Stimulated activated CD4-positive, alpha-beta T cell treated with anti-CD3 and anti-CD28 coated beads, TNF-alpha, amount 100 ng/mL, for 24 hours (primary cell): ENCODE measurements at places on chromosomes 1 and 21.

GRCh38 chr21:36858320-36858957 is 108.0 kb downstream of the HLCS start:
- no peak for DNase-seq

DNA sequence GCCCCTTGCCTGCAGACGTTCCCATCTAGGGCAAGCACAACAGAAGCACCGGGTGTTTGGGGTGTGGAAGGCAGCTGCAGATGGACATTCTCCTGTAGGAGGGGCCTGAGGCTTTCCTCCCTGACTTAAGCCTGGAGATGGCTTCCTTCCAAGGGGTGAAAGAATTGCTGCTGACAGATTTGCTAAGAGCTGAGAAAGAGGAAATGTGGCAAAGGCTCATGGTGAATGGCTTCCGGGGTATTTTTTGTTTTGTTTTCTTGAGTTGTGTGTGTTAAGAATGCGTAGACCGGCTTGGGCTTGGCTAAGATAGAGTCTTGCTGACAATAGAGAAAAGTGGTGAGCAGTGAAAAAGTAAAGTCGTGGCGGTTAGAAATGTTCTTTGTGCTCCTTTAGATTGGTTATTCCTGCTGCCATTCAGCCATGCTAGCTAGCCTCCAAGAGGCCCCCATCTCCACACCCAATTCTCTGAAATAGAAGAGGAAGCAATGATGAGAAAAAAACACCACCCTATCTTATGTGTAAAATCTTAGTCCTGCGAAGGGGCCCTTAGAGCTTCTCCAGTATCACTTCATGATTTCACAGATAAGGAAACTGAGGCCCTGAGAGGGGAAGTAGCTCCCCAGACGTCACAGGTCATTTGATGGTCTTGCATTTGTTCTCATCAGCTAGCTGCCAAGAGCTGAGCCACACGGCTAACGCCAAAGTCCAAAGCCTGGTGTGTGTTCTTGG is 36.9 kb downstream of the EIF2D start:
- no peak for DNase-seq

DNA sequence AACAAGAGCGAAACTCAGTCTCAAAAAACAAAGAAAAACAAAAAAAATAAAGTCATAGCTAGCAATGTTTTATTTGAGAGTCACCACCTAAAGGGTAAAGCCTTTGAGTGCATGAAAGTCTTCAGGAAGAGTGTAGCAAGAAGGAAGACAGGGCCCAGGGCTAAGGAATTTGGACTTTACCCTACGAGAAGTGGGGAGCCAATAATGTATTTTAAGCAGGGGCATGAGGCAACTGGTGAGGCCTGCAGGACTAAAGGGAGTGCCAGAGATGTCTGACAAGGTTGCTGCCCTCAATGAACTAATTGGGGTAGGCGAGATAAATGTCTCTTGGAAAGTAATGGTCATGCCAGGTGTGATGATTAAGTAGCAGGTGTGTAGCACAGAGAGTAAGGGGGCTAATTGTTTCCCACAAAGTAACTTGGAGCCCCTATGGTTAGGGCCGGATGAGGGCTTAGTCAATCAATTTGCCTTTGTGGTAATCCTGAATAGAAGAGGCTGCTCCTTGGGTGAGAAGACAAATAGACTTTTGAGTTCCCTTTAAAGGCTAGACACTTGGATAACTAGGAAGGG is 31.6 kb upstream of the CACNA1E start:
- no peak for DNase-seq

DNA sequence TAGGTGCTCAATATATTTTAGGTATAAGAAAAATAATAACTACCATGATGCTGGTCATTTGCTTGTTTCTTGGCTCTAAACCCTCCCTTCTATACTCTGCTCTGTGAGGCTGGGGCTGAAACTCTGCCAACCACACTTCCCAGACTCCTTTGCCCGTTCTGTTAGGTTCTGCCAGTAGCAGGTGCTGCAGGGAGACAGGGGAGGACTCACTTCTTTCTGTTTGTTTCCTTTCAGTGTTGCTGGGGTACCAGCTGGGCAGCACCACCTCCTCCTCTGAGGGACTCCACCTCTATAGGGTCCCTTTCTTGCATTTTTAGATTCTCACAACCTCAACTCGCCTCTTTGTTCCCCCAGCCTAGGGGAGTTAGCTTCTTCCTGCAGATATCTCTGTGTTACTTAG is 17.0 kb upstream of the SH2D2A start:
- no peak for DNase-seq

DNA sequence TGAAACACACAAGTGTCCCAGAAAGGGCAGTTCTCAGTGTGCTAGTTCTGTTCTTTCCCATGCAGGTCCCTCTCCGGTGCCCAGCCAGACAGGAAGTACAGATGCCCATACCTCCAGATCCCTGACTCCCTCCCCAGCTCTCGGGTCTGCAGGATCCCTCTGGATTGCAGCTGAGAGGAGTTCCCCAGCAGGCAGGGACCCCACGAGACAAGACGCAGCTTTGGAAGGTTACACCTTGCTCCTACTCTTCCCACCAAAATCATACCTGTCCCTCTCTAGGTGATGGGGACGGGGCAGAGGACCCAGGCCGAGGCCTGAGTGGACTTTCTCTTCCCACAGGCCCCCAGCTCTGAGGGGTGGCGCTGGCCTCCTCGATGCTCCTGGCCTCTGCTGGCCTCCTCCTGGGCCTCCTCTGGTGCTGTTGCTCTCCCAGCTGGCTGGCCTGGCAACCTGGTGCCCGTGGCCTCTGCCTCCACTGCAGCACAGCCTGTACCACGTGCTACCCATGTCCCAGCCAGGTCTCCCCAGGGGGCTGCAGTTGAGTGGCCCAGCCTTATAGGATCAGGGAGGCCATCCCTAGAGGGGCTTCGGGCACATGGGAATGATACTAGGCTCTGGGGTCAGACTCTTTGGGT is 9.4 kb downstream of the LDLRAD2 start:
- no peak for DNase-seq

DNA sequence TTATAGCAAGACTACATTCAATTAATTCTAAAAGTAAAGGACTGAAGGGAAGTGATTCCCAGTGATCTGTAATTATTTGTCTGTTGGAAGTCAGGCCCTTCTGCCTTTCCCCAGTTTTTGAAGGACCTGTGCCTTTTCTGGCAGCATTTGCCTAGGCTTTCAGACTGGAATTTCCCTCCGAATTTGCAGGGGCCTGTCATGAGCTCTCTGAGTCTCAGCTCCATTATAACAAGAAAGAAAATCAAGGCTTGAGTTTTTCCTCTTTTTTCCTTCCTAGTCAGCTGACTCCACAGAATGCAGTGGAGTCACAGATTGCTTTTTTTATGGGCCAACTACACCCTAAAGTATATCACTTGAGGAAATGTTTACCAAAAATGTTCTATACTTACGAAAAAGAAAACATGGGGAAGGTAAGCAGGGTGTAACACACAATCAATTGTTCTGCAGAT is 1.1 kb downstream of the NR5A2 start:
- no peak for DNase-seq

DNA sequence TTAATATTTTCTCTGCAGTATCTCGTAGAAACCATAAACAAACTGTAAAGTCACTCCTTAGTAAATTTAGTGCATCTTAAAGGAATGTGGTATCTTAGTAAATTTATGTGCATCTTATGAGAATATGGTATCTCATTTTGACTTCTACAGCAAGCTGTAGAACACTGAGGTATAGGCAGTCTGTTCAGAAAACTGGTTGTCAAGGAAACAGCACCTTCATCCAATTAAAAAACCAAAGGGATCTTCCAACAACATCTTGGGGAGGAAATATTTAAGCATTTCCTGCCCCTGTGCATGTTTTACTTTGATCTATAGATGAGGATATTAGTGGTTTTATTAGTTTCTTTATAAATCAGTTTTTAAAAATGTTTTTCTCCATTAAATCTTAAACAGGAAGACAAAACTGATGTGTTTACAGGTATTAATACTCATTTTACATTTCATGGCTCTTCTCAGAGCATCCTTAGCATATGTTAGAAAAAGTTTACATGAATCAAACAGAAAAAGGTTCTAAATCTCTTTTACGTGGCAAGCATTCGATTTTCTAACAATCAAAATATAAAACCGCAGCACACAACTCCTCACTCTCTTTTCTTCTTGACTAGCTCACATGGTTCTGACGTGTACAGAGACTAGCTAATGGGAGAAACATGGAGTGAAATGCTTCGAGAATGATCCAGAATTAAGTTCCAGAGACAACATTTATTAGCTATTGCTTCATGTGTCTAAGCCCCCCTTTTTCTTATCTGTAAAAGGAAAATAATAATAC is 668.8 kb downstream of the PTPRC start:
- no peak for DNase-seq

- no peak for DNase-seq
Measured at GRCh38 chr1:183106166-183106565, 79.9 kb upstream of the LAMC2 start.

DNA sequence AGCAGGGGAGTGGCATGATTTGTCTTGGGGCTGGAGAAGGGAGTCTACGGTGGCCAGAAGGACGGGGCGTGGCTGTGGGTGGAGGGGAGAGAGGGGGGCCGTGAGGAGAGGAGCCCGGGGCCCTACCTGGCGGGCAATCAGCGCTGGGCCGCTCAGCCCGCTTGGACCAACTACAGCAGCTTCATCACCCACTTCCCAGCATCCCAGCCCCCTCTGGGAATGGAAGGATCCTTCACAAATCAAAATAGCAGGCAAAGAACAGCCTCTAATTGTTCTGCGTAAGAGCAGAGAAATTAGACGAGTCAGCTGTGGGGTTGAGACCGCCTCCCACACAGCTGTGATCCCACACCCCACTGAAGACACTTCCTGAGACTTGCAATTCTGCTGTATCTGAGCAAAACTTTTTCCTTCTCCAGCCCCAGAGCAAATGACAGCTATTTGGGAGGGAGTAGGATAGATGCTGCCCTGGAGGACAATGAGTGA is 43.5 kb downstream of the OPRD1 start:
- DNase-seq: no peak

DNA sequence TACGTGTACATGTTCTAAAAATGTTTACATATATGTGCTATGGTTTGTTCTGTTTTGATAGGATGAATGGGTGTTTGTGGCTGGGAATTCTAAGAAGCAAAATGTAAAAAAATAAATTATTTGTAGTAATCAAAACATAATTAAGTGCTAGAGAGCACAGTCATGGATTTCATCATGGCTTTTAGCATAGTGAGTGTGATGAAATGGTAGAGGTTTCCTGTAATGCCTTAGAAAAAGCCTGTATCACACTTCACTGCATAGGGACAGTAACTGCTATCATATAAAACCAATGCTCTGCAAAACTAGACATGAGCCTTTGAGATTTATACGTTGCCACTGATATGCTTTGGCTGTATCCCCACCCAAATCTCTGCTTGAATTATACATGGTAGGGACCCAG is 99.8 kb downstream of the PTGER3 start:
- DNase-seq: no peak

GRCh38 chr1:36297062-36297461 is 9.1 kb upstream of the SH3D21 start:
- DNase-seq: no peak

DNA sequence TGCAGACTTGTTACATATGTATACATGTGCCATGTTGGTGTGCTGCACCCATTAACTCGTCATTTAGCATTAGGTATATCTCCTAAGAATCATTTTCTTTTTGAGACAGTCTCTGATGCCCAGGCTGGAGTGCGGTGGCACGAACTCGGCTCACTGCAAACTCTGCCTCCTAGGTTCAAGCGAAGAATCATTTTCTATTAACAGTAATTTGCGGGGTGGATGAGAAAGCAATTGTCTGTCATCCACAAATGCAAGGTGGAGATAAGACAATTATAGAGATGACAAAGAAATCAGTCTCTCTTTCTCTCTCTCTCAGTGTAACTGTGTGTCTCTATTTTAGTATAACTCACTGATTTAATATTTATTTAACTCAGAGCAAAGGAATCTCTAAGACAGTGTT is 131.0 kb upstream of the KIAA1614 start:
- no peak for DNase-seq

DNA sequence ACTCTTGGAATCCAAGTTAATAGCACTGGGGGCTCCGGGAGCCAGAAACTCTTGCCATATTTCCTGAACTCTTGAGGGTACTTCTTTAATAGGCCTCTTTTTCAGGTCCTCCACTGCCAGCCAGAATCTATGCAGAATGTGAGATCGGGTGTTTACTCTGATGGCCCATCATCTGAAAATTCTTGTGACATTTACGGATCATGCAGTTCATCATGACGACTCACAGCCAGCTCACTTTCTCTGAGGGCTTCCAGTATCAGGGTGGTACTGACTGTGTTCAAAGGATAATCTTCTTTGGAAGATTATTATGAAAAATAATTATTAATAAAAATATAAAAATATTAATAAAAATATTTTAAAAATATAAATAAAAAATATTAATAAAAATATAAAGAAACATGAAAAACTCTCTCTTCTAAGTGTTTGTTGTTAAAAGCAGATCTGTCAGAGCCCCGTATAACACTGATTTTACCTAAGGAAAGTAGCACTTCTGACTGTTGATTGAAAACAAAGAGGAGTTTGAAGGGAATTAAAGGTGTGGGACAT is 194.3 kb upstream of the GREM2 start:
- DNase-seq: no peak

DNA sequence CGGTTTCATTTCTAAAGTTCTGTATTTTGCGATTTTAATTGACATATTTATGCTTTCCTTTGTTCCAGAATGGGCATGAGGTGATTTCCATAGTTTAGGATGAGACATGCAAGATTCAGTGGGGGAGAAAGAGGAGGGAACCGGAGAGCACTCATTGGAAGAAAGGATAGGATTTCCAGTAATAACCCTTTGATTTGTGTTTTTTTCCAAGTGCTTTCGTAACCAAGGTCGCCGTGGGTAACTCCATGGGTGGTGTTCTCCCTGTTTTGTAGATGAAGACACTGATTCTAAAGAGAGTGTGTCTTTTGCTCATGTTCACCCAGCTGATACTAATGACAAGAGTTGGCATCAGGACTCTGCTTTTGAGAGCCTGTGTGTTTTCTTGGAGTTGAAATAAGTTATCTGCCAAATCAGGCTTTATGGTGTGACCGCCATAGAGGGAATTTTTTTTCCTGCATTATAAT is 170.1 kb downstream of the DHRS3 start:
- no peak for DNase-seq

DNA sequence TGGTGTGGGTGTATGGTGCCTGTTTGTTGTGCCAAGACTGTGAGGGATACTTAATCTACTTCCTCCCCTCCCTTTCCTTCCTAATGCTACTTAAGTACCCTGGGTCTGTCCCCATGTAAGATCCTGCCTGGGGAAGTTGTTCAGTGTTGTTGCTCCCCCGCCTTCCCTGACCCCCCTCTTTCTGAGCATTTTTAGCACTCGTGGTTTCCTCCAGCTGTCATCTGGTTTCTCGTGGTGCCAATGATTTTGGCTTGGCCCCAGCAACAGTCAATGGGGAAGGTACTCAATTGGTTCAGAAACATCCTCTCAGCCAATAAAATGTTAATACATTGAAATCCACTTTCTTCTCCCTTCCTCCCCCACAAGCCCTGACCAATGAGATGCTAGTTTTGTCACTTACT is 8.0 kb upstream of the B4GALT3 start:
- DNase-seq: no peak

- DNase-seq: no peak
Measured at GRCh38 chr21:42208801-42209490, 10.0 kb upstream of the ABCG1 start.
